ENCODE measurements at places on chromosomes 12 and 14.

- DNase-seq = no peak
Observed at GRCh38 chr12:131736446-131737149, 25.7 kb downstream of the SFSWAP start.

DNA sequence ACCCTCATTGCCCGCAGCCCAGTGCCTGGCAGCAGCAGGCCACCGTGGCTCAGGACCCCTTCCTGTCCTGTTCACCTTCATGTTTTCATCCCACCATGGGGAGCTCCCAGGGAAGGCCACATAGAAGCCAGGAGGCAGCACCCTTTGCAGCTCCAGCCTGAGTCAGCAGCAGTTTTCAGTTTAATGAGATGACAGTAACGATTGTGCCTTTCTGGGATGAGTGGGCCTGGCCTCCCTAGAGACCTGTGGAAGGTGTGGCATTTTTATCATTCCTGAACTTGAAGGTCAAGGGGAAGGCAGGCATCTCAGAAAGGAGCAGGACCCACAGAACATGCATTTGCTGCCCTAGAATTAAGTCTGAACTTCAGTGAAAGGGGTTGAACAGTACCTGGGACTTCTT is 532.8 kb downstream of the FUT8 start:
- no peak for DNase-seq

DNA sequence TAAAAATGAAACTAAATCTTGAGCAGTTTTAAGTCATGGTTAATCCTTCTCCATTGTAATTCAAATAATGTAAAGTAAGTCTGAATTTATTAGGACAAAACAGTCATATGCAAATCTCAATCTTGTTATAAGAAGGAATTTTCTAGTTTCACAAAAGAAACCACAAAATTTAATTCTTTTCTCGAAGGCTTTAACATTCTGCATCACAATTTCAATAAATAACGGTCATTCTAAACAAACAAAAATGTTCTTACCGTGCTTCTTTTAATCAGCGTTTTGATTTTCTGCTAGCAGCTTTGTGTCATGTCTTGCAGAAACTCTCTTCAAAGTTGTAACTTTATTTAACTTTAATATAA is 225 bp downstream of the CLEC2B start:
- DNase-seq = no peak

DNA sequence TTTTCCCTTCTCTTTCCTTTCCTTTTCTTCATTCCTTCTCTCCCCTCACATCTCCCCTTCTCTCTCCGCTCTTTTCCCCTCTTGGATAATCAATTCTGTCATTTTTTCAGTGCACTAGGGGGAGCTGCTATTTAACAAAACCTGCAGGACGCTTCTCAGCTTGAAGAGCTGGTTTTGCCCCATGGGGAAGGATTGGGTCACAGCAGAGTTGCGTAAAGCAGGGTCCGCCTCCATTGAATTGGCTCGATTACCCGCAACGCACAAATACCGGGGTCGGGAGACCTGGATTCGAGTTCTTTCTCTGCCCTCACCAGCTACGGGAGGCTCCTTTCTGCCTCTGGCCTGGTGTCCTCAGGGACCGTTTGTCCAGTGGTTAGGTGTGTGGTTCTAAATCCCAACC is 42.1 kb upstream of the CHGA start:
- peak; percentile 76 for DNase-seq

DNA sequence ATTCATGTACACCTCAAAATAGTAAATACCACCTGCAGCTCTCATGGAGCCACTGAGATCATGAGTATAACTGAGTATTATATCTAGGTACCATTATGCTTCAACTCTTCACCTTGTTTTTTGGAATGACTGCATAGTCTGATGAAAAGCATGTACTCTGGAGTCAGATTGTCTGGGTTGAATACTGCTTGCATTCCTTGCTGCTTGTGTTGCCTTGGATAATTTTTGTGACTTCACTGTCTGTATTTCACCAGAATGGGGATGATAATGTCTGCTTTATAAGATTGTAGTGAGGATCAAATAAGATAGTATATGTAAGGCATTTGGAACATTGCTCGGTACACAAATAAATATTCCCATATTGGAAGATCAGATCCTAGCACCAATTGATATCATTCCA is 54.2 kb downstream of the SUSD6 start:
- DNase-seq = no peak

- no peak for DNase-seq
Observed at GRCh38 chr12:65171870-65172269, 2.5 kb downstream of the LEMD3 start.

GRCh38 chr14:71739273-71739990 is 192.8 kb upstream of the RGS6 start:
- DNase-seq = no peak

DNA sequence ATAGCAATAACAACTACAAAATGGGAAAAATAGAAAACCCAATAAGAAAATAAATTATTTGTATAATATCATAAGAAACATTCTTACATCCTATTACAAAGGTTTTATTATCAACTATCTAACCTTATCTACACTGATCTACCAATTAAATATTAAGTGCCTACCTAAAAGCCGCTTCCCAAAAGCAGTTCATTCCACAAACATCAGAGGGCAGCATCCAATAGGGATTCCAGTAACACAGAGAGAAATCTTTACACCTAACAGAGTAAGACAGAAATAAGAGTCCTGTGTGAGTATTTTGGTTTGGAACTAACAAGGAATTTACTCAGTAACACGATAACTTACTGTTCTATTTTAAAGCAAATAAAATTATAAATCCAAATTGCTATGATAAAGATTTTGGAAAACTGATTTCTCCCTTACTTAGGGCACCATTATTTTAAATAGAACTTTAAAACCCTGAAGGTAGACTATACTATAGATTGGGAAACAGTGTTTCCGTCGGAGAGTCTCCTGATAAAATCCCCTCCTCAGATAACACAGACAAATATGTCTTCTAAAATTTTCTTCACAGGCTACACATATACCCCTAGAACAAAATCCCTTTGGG is 15.0 kb downstream of the GXYLT1 start:
- DNase-seq = peak; percentile 5

GRCh38 chr12:93361151-93361919 is 16.4 kb upstream of the NUDT4 start:
- DNase-seq = peak; percentile 64

DNA sequence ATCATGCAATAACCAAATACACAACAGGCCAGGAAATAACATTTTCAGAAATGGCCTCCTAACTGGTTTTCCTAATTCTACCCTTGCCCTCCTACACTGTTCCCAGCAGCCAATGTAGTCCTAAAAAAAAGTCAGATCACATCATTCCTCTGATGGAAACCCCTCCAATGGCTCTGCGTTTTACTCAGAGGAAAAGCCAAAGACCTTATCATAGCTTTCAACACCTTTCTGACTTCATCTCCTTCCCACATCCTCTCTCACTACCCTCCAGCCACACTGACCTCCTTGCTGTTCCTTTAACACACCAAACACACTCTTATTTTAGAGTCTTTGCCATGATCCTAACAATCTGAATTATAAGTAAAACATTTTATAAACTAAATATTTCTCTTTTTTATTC is 1.1 kb downstream of the MED6 start:
- DNase-seq = no peak

DNA sequence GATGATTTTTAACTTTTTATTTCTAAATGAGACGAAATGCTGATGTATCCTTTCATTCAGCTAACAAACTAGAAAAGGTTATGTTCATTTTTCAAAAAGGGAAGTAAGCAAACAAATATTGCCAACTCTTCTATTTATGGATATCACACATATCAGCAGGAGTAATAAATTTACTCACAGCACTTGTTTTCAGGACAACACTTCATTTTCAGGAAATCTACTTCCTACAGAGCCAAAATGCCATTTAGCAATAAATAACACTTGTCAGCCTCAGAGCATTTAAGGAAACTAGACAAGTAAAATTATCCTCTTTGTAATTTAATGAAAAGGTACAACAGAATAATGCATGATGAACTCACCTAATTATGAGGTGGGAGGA is 139.6 kb downstream of the HMGA2 start:
- DNase-seq = no peak

DNA sequence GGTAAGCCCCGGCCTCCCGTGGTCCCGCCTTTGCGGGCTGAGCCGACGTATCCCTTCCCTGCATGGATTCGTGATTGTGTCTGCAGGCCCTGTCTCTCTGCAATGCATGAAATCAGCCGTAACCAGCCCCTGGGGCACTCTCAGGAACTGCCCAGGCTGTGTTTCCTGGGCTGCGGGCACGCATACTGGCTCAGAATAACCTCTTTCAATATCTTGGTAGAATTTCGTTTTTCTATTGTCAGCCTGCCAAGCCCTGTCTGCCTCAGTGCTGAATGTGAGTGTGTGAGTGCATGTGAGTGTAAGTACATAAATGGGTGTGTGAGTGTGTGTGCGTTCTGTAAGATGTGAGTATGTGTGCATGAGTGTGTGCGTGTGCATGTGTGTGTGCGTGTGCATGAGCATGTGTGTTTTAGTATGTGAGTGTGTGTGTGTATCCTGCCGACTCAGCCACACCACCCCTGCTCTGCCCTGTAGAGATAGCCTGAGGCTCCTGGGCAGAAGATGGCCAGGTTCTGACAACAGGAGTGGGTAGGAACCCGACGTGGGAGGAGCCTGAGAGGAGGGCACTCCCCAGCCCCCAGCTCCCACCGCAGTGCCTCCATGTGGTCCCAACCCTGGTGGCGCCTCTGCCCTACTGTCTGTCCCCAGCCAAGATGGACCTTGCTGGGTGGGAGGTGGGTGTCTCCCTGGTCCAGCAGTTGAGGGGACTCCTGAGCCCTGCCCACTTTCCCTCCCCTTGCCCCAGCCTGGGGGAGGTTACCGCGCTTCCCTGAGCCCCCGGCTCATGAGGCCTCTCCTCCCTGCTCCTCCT is 268.8 kb downstream of the ADGRD1 start:
- DNase-seq = no peak

DNA sequence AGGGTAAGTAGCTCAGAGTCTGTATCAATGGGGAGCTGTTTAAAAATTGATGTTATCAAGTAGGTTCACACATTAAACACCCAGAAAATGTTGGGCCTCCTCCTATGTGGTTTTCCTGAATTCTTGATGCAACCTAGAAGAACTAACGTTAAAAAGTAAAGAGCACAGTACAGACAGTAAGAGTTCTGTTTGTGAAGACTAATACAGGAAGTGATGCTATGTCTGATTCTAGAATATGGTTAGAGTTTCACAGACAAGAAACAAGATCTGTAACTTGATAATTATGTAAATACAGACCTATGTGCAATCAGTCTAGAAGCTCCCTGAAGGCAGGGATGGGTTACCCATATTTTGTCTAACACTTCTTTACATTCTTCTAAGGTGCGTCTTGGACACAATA is 214.9 kb upstream of the BTG1 start:
- DNase-seq = no peak

GRCh38 chr14:74732387-74732786 is 19.4 kb downstream of the FCF1 start:
- no peak for DNase-seq

DNA sequence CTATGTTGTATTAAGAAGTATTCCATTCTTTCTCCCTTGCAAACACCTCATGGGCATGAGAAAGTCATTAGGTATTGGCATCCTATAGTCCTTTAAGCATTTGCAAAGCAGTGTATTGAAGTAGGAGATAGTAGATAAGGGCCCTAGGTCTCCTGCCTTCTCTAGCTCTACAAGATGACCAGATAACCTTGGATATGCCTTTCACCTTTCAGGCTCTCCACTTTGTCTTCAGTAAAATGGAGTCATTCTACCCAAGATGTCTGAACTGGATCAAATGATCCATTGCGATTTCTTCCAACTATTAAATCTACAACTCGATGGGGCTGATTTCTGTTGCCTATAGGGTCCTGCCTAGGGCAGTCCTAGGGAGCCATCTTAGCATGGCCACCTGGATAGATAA is 132.1 kb upstream of the BTG1 start:
- no peak for DNase-seq

- DNase-seq = no peak
Observed at GRCh38 chr14:77584809-77585208, 31.6 kb downstream of the SPTLC2 start.

DNA sequence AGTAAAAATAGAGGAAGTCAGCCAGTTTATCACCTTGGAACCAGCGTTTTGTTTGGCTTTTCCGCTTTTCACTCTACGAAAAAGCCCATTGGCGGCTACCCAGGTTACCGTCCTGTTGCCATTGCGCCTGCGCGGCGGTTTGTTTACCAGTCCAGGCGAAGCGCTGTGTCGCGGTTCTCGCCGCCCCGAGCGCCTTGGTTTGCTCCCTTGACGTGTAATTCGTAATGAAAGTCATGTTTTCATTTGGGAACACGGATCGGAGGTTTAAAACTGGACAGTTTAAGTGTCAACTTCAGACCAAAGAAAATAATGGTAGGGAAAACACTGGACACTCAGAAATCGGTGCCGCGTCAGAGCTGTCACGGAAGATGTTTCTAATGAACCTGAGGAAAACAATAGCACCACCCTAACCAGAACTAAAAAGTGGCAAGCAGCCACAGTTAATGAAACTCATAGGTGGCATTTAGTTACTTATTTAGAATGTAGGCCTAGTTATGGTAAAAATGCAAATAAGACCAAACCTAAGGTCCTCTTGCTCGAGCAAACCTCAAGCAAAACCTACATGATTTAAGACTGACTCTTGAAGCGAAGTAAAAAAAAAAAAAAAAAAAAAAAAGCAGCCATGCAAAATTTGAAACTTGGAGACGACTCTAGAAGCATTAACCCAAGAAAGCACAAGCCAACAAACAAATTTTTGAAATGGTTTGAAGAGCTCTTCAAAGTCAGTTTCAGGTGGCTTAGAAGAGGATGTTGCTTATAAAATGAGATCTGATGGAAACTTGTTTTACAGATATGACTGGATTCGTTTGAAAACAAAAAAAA is 790 bp upstream of the GPR19 start:
- DNase-seq = peak; percentile 87

DNA sequence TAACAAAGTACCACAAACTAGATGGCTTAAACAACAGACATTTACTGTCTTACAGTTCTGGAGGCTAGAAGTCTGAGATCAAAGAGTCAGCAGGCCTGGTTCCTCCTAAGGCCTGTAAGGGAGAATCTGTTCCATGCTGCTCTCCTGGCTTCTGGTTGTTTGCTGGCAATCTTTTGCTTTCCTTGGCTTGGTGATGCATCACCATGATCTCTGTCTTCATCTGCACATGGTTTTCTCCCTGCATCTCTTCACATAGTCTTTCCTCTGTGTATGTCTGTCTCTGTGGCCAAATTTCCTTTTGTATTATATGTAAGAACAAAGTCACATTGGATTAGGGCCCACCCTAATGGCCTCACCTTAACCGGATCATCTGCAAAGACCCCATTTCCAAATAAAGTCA is 168.5 kb downstream of the CAPZA3 start:
- DNase-seq = no peak

DNA sequence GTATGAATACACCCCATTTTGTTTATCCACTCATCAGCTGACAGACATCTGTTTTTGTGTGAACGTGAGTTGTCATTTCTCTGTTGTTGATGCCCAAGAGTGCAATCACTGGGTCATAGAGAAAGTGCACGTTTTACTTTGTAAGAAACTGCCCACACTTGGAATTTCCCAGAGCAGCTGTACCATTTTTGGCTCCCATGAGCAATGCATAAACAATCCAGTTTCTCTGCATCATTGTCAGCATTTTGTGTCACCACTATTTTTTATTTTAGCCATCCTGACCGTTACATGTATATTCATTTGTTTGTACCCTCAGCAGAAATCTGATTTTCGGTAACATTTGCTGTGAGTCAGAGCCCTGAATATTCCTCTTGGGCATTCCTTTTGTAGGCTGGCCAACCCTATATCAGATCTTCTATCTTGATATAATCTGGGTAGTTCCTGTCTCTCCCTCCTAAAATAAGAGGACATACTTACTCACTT is 62.7 kb downstream of the RBM19 start:
- no peak for DNase-seq
